Left ventricle myocardium superior (tissue), 1 donor: ENCODE measurements at places on chromosomes 2 and 18. TPM values are rescaled to one million over a fixed set of nuclear protein-coding genes. Genes with fewer than 3 reads are reported as not detected.
A peak's percentile ranks its signal among the peaks of the same experiment; 100 is the strongest.

GRCh38 chr18:74507097-74507881 lies 11.1 kb downstream of the CNDP2 start:
- no peak for DNase-seq

DNA sequence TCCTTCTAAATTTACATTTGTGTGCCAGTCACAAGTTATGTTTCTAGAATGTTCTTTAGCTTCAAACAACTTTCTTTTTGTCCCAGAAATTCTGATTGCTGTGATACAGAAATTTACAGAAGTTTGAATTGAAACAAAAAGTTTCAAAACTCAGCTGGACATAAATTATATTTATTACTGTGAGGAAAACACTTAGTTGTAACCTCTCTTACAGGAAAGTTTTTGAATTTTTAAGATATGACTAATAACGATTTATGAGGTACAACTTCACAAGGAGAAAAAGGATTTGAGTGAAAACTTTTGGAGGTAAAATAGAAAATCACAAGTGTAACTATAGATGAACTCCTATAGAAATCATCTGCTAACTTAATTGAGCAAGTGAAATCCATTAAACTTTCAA lies 205.3 kb downstream of the TMEM247 start:
- DNase-seq: no peak

GRCh38 chr2:62101886-62102285 lies 94.0 kb upstream of the B3GNT2 start:
- no peak for DNase-seq

- no peak for DNase-seq
Observed at GRCh38 chr2:37686792-37687526, 15.5 kb upstream of the CDC42EP3 start.

BUB1 gene
- 0.82 TPM for total RNA-seq

DNA sequence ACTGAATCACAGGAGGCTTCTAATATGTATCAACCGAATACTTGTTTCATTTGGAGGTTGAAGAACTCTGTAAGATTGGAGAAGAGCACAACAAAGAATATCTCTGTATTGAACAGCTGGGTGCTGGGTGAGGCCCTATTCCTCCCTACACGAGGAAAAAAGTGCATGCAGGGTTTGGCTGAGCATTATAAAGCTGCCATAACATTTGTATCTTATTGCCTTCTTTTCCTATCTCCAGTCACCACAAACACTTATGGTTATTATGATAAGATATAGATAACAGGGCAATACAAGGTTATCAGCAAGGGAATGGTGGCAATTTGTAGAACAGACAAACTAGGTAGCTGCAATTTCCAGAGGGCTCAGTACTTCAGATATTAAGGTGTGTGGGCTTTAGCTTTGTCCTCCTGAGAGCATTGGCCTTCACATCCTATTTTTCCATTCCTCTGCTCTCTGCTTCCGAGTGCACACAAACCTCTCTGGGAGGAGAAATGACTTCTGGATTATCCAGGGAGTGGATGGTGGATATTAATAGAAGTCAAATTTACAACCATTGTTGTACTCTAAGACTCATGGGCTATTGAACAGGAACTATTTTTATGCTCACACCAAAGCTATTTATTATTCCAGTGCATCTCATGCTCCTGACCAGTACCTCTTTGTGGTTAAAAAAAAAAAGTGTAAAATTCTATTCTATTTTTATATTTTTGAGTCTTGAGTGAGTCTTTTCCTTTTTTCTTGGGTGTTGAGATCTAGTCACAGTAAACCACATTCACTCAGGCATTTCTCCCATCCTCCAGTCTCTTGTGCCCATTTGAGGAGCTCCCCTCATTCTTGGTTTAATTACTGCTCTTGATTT lies 248.4 kb downstream of the ETAA1 start:
- no peak for DNase-seq

DNA sequence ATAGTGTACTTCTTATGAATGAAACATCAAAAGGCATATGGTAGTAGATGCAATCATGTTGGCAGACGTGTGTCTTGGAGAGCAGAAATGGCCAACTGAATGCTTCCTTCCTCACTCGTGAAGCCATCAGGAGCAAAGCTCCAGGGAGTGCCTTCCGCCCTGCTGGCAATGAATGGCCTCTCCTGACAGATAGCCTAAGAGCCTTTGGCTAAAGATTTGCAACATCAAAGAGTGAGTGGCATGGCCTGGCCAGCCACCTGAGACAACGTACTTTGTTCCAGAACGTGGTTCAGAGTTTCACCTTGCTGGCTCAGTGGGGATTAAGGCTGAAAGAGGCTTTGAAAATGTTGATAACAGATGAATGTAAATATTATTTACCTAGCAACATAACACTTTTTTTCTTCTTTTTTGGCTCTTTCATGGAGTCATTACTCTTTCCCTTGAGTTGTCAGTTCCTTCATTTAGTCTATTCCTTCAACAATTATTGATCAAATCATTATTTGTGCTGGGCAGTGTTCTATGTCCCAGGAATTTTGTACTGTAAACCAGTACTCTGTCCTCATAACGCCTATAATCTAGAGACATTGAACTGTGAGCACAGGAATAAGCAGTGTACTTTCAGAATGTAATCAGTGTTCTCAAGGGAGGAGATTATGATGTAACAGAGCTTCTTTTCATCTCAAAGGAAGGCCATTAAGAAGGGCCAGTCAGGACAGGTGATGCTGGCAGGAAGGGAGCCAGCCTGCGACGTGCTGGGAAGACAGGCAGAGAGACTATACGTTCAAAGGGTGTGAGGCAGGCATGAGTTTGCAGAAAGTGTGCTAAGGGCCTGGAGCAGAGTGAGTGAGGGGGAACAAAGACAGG lies 59.4 kb upstream of the SH3RF3 start:
- DNase-seq: no peak

- DNase-seq: peak; percentile 55
Observed at GRCh38 chr2:24761866-24762265, 31.3 kb downstream of the PTRHD1 start.

SEMA4F gene
- total RNA-seq: 3.4 TPM

TAF4B gene
- 1.1 TPM for total RNA-seq

KCNIP3 gene
- 5.3 TPM for total RNA-seq

HADHB gene
- 1,919 TPM for total RNA-seq

- peak; percentile 87 for DNase-seq
Observed at GRCh38 chr2:219029829-219030165, 11.5 kb downstream of the CFAP65 start.

- DNase-seq: no peak
Observed at GRCh38 chr2:225889452-225889851, 489.9 kb downstream of the NYAP2 start.

MROH2A gene
- not detected for total RNA-seq

- no peak for DNase-seq
Observed at GRCh38 chr18:56382541-56382940, 255.9 kb downstream of the TXNL1 start.

- no peak for DNase-seq
Observed at GRCh38 chr2:196365923-196366322, 194.5 kb upstream of the STK17B start.

GRCh38 chr18:60965856-60966255 lies 367.4 kb upstream of the CDH20 start:
- DNase-seq: no peak

GRCh38 chr2:109538546-109538945 lies 75.2 kb downstream of the SEPTIN10 start:
- no peak for DNase-seq

DNA sequence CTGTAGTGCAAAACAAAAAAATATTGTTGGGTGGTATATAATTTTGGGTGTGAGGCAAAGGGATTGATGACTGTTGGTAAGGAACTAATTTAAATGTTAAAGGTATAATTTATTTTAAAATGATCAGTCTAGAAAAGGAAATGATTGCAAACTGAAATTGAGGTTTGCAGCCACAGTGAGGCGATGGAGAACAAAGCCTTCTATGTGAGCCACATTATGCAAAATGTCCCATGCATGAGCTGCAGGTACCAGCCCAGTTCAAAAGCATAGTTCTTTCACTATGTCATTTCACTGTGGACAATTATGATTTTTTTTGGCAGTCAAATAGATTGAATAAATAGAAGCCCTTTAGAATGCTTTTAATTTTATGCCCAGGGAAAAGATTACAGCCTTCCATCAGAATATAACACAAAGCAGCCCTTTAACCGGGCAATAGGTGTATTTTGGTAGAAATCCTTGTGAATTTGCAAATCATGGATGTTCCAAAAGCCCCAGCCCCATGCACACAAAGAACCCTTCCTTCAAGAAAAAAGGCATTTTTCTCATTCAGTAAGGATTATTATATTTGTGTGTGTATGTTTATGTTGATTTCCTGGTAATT lies 1.7 kb downstream of the MAP2 start:
- no peak for DNase-seq

DNA sequence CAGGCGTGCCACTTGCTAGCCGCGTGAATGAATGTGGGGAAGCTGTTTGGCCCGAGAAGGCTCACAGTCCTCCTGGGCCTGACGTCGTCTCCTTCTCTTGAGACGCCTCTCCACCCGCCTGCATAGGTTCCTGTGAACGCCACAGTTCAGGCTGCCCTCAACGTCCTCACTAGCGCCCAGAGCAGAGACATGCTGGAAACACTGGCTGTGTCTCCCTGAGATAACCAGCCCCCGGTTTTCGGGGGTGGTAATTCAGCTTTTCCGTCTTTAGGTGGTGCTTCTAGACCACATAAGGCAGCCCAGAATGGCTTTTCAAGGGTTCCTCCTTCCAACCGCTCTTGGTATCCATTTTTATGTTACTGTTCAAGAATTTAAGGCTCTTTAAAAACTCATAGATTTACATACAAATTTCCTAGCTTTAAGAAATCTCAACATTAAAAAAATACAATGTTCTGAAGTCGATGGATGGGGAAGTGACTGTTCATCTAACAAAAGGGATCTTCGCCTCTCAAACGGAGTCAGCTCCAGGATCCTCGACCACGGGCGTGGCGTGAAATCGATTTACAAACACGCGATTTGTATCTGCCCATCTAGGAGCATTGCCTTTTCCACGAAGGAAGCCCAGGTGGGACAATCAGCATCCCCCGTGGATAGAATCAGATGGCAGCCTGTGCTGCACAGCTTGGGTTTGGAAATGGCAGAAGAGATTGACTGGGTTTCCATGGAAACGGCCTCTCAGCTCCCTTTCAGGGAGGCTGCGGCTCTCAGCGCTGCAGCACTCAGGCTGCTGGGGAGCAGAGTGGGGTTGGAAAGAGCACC lies 110.6 kb upstream of the PXDN start:
- no peak for DNase-seq

DNA sequence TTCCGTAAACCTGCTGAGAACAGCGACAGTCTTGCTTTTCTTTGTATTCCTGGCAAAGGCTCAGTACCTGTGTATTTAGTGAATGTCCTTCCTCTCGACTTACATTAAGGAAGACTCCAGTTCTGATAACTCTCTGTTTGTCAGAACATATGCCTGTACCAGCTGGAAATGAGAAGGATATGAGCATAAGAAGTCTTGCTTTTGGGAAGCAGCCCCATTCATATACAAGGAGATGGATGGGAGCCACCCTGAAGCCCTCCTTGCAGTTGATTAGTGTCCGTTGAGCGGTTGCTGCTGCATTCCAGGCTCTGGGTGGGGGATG lies 59.8 kb downstream of the SH3BP4 start:
- DNase-seq: no peak

DNA sequence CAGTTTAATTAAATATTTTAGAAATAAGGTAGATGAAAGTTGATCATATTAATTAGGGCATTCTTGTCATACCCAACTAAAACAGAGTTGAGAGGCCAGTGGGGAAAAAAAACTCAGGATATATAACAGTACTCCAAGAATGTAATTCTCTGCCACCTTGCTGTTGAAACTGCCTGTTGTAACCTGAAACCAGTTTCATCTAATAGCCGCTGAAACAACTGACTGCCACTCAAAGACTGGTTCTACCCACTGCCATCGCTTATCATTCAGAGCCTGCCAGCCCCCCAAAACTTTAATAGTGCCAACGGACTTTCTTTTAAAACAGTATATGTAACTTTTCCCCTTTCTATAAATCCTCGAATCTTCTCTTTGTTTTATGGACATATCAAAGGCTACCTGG lies 37.7 kb upstream of the FSIP2 start:
- DNase-seq: no peak

DNA sequence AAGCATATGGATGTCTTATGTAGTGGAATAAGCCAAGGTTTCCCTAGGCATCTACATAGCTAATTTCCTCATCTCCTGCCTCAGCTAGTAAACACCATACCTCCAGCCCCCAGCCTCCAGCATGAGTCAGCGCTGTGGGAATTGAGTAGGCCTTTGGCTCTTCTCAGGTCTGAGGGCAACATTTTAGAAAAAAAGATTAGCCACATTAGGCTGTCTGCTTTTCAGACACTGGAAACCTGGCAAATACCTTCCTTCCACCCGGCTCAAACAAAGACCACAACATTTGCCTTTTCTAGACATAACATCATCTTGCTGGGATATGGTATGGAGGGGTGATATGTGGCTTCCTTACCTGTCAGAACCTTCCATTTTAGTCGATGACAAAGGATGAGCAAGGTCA lies 6.1 kb upstream of the CCDC195 start:
- DNase-seq: no peak
